Aorta (tissue), 5 donors: ENCODE measurements at places on chromosomes 4 and X. TPM values are rescaled to one million over a fixed set of nuclear protein-coding genes. Genes with fewer than 3 reads are reported as not detected.

GRCh38 chr4:3480528-3481112, 17.5 kb downstream of the DOK7 start:
- DNase-seq = peak; percentile 78
- H3K4me3 ChIP-seq = no peak overlapping the region
- H3K27ac ChIP-seq = peak overlapping the region; percentile 6

GRCh38 chr4:4990857-4991540, 28.3 kb downstream of the CYTL1 start:
- H3K4me3 ChIP-seq = no peak overlapping the region
- no peaks in the 10 kb centered on the region for H3K27me3 ChIP-seq
- peak; percentile 94 for DNase-seq
- H3K36me3 ChIP-seq = no peaks in the 10 kb centered on the region
- no peaks in the 10 kb centered on the region for H3K4me1 ChIP-seq

DNA sequence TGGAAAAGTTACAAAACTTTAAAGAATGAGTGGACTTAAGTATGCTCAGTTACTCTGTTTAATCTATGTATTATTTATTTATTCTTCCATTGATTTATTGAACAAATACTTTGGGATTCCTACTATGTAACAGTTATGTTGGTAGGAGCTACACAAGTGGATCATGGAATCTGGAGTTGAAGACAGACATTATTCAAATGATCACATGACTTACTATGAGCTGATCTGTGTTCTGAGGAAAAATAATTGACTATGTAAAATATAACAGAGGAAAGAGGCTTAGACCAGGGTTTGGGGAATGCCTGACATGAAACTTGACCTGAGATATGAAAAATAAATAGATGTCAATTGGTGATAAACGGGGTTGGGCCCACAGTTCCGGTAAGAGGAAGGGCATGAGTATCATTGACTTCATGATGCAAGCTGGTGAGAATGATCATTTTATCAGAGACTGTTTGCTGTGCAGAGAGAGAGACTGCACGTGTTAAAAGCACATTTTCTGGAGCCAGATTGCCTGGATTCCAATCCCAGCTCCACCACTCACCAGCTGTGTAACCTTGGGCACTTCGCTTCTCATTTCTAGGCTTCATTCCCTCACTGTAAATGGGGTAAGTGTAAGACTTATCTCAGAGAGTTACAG, 179.0 kb downstream of the SPCS3 start:
- H3K27ac ChIP-seq = no peak overlapping the region
- no peak for DNase-seq
- no peak overlapping the region for H3K4me3 ChIP-seq
- no peaks in the 10 kb centered on the region for H3K27me3 ChIP-seq

DNA sequence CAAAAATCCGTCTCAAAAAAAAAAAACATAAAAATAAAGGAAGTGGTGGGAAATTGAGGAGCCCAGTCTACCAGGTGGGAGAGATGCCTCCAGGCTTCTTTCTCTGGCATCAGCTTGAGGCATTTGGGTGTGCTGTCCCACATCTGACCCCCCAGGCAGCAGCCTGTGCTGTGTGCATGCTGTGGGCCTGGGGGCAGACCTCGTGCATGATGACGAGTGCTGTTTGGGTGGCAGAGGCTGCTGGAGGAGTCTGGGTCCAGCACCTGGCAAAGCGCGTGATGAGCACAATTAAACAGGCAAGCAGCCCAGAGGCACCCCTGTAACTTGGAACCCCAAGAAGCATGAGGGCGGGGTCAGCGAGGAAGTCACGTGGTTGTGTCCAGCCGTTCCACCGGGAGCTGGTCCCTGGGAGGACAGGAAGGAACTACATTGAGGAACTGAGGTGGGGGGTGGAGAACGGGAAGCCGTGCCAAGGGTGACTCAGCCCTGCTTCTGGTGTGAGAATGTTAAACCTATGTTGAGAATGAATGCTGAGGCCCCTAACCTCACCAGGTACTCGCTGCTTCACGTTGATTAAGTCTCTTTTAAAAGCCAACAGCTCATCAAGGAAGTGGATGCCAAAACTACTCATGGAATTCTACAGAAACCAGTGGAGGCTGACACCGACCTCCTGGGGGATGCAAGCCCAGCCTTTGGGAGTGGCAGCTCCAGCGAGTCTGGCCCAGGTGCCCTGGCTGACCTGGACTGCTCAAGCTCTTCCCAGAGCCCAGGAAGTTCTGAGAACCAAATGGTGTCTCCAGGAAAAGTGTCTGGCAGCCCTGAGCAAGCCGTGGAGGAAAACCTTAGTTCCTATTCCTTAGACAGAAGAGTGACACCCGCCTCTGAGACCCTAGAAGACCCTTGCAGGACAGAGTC, 6.1 kb downstream of the TACC3 start:
- no peaks in the 10 kb centered on the region for H3K27me3 ChIP-seq
- no peaks in the 10 kb centered on the region for H3K4me1 ChIP-seq
- no peak overlapping the region for H3K27ac ChIP-seq
- H3K4me3 ChIP-seq = no peak overlapping the region

- no peaks in the 10 kb centered on the region for H3K36me3 ChIP-seq
- DNase-seq = no peak
- no peaks in the 10 kb centered on the region for H3K4me1 ChIP-seq
Observed at GRCh38 chr4:67049446-67049845, 495.9 kb downstream of the CENPC start.

DNA sequence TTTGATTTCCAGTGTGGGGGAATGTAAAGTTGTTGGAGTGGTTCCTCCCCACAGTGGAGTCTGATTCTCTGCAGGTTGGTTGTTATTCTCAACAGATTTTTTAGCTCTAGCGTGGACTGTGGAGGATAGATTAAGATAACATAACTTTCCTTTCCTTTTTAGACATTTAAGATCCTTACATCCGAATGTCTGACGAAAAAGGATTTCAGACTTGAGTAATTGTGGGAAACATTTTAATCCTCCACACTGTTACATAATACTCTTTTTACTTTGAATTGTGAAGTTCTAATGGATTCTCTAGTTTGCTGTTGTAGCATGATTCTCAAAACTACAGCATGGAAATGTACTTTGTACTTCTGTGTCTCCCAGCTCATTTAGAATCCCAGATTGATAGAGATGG, 107.8 kb downstream of the ARHGAP10 start:
- H3K36me3 ChIP-seq = peaks cover 4% of the 10 kb centered on the region
- no peak overlapping the region for H3K4me3 ChIP-seq
- DNase-seq = no peak
- H3K27ac ChIP-seq = no peak overlapping the region
- H3K4me1 ChIP-seq = peaks cover 8% of the 10 kb centered on the region
- no peaks in the 10 kb centered on the region for H3K27me3 ChIP-seq

The CABS1 gene
- total RNA-seq = not detected

GRCh38 chr4:14234307-14234706, 606.8 kb upstream of the BOD1L1 start:
- no peaks in the 10 kb centered on the region for H3K27me3 ChIP-seq
- no peak overlapping the region for H3K4me3 ChIP-seq
- H3K36me3 ChIP-seq = no peaks in the 10 kb centered on the region
- no peak overlapping the region for H3K27ac ChIP-seq
- no peak for DNase-seq

DNA sequence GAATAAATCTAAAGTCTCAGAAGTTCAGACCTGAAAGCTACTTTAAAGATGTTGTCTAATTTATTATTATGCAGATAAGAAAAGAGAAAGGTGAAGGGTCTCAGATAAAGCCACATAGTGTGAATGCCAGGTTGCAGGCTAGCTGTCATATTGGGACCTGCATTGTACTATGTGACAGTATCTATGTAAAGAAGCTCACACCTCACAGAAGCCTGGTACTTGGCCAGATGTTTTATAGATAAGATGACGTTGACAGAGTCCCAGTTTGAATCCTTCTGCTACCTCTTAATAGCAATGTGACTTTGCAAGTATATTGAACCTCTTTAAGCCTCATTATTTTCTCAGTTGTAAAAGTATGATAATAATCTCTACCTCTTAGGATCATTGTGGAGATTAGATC, 227.0 kb downstream of the SPRY1 start:
- H3K4me1 ChIP-seq = peaks cover 1% of the 10 kb centered on the region
- H3K27me3 ChIP-seq = no peaks in the 10 kb centered on the region
- no peak for DNase-seq
- no peak overlapping the region for H3K27ac ChIP-seq
- H3K36me3 ChIP-seq = no peaks in the 10 kb centered on the region

DNA sequence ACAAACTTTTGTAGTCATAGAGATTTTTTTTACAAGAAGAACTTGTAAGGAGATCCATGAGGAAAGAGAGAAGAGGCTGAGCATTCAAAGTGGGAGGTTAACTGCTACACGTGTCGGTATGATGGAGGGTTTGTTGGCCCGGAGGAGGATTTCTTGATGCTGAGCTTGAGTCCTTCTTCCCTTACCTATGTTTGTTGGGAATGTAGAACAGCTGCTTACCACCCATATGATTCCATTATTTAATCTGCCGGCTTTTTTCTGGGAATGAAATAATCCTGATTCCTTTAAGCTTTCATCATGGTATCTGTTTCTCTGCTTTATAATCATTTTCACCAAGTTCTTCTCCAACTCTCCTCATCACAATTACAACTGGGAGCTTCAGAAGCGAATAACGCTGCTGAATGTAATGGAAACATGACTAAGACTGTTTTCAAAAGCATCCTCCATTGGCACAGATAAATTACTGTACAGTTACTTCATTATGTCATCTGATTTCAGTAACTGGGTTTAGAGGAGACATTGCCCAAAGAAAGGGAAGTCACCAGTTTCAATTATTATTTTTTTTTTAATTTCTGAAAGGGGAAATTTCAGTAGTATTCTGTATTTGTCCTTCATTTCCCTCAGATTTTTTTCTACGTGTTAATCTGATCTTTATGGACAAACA, 420.6 kb downstream of the SPRY1 start:
- no peak overlapping the region for H3K27ac ChIP-seq
- DNase-seq = no peak
- no peaks in the 10 kb centered on the region for H3K36me3 ChIP-seq
- no peaks in the 10 kb centered on the region for H3K27me3 ChIP-seq
- peaks cover 2% of the 10 kb centered on the region for H3K4me1 ChIP-seq
- no peak overlapping the region for H3K4me3 ChIP-seq
